NCI-H1092 treated with DMSO at 0.1 percent for 48 hours (cell line): ENCODE measurements at places on chromosomes 7 and 10.
A peak's percentile ranks its signal among the peaks of the same experiment; 100 is the strongest.

DNA sequence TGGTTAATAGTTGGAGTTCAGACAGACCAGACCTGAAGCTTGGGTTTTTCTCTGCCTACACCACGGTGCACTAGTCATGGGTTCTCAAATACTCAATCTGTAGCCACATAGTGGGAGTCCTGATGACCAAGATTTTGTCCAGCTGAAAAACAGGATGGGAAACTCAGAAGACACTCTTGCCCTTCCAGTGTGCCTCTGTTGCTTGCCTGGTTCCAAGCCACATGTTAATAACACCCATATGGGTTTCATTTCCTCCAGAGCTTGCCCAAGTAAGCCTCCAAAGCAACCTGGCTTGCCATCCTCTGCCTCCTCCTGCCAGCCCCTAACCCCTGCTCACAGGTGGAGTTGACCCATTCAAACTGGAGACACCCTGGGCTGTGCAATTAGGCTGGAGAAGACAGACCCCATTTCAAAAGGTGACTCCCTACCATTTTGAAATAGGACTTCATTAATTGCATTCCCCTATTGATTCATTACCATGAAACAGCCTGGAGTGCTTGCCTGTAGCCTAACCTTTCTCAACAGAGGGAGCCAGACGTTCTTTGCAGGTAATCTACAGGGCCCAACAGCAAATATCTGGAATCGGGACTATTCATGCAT lies 108.0 kb upstream of the HABP2 start:
- no peak for DNase-seq

GRCh38 chr10:124586142-124586541 lies 124.5 kb downstream of the LHPP start:
- no peak for DNase-seq

GRCh38 chr7:127858915-127859189 lies 172.4 kb downstream of the LRRC4 start:
- DNase-seq, result no peak

- DNase-seq, result peak; percentile 88
These were observed 178.3 kb downstream of the CDCA7L start for GRCh38 chr7:21767300-21767900.

DNA sequence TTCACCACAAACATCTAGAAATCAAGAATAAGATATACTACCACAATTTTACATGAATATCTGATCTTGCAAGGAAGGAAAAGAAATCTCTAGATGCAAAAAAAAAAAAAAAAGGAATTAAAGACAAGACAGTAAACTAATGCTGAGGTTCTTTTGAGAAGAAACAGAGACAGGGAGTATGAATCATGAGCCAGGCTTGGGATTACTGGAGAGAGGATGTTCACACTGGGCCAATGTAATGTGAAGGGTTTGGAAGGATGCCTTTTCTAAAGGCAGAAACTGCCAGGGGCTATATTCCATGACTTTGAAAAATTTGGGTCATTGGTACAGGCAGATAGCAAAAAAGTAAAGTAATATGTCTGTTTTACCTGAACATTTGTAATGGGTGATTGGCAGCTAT lies 573.0 kb upstream of the IGFBP3 start:
- no peak for DNase-seq

- DNase-seq, result no peak
These were observed 221.2 kb downstream of the ZMYND11 start for GRCh38 chr10:356452-356851.

DNA sequence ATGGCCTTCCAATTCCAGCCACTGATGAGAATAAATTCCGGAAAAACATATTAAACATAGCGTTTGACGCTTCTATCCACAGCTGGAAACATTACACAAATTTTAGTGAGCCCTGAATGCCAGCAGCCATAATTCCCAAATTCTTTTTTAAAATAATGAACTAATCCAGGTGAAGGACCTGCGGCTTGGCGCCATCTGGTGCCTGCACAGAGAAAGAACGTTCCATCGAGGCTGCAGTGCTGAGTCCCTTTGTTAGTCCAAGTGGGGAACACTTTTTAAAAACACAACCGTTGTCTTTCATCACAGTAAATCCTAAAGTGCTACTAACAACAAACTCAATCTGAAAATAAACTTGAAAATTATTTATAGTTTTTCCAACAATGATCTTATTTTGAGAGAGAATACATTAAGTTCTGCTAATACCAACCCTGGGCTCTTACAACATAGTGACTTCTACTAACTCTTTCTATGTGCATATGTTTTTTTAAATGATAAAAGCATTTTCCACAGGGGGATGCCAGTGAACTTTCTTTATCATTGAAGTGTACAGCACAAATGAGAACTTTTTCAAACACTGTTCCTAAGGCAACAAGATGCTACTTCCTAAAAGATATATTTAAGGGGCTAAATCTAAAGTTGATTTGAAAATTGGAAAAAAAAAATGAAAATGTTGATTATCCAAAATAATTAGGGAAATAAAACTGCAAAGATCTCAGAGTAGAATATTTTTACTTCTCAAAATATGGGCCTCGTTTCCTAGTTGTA lies 166.9 kb upstream of the RNF32 start:
- peak; percentile 45 for DNase-seq

GRCh38 chr10:4519658-4520402 lies 306.2 kb upstream of the AKR1E2 start:
- DNase-seq, result no peak

- no peak for DNase-seq
These were observed 274.2 kb upstream of the HABP2 start for GRCh38 chr10:113278664-113279063.

DNA sequence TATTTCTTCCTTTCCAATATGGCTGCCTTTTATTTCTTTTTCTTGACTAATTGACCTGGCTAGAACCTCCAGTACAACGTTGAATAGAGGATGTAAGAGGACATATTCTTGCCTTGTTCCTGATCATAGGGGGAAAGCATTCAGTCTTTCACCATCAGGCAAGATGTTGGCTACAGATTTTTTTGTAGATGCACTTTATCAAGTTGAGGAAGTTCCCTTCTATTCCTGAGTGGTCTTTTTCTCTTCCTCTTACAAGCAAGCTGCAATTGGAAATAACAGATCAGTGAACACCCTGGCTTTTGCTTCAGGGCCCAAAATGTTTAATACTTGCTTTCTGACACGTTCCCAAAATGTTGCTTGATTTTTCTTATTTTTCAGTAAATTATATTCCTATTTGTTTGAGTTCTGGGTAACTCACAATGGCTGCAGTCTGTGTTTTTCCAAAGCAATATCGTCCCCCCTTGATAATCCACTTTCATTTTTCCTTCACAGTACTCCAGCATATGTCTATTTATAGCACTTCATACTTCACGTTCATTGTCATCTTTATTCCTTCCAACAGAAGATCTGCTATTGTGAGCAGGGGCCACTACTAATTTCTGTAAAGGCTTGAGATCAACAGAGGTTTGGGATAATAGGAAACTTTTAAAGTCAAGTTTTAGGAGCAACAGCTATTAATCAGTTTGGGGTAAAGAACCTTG lies 11.7 kb downstream of the CPEB3 start:
- DNase-seq, result no peak

GRCh38 chr10:53239873-53240272 lies 467.3 kb upstream of the MBL2 start:
- no peak for DNase-seq

DNA sequence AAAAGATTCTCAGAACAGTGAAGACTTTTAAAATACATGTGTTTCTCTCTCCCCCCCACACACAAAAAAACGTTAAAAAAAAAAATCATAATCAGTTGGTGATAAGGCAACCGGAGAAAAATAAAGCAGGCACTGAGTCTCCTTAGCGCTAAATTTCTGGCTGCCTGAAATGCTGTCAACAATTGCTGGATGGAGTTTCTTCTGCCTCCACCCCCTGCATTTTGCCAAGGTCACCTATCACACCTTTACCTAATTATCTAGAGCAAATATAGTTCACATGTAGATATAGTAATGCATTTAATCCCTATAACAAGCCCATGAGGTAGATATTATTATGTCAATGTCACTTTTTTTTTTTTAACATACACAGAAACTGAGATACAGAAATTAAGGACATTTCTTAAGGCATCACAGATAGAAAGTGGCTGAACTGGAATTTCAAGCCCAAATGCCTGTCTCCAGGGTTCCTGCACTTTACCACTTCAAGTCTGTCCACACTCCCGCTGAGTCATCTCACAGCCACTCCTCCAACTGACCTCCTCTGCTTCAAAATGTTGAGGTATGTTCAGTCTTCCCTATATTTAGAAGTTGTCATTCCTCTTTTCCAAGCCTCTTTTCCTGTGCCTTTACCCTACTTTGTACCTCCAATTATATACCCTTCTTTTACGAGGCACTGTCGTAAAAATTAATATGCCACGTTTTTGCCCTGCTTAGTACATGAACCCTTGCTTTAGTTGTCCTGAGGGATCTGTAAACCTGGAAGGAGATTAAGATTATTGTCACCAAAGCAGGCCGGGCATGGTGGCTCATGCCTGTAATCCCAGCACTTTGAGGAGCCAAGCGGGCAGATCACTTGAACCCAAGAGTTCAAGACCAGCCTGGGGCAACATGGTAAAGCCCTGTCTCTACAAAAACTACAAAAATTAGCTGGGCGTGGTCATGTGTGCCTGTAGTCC lies 72.8 kb upstream of the MPP7 start:
- no peak for DNase-seq

DNA sequence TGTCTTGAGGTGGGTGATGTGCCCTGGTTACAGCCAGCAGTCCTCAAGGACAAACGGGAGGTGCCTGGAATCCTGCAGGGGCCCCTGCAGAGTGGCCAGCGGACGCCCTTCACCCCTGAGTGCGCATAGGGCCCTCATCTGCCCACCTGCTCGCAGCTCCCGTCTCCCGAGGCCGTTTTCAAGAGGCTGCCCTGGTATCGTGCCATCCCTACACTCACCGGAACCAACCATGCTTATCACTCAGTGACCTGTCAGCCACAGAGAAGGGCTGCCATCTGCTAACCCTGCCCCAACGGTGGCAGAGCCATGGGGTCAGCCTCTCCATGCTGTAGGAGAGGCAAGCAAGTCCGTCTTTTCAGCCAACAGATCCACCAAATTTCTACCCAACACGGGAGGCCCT lies 122.0 kb downstream of the FAM53B start:
- DNase-seq, result peak; percentile 74
